Esophagus squamous epithelium (tissue), 5 donors: ENCODE measurements at places on chromosomes 11 and 22. TPM values are rescaled to one million over a fixed set of nuclear protein-coding genes. Genes with fewer than 3 reads are reported as not detected.

Gene CYTH4
- total RNA-seq, result 10.3 TPM

Gene PKP3
- total RNA-seq, result 314 TPM

Gene SORL1
- 6.8 TPM for total RNA-seq

Gene HEPHL1
- total RNA-seq, result 103 TPM

Gene GNG3
- not detected for total RNA-seq

Gene C11orf52
- 4.0 TPM for total RNA-seq

Gene TMA7B
- total RNA-seq, result not detected

Gene SLC22A6
- not detected for total RNA-seq

GRCh38 chr11:20563866-20564265 lies 35.5 kb upstream of the SLC6A5 start:
- no peak for DNase-seq

GRCh38 chr22:49087198-49087597 lies 740.5 kb downstream of the BRD1 start:
- DNase-seq, result no peak

DNA sequence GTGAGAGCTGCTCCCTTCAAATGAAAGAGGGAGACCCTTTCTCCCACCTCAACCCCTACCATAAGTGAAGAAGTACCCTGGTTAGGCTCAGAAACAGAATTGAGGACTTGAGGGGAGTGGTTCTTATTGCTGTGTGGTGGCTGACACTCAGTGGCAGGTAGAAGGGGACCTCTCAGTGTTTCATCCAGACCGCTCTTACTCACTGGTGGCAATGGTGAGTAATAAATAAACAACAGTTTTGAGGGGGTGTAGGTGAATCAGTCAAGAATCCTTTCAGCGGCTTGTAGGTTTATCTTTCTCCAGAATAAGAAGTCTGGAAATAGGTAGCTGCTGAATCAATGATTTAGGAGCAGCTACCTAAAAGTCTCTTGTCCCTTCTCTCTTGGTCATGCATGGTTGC lies 403.4 kb upstream of the B3GAT1 start:
- DNase-seq, result no peak

DNA sequence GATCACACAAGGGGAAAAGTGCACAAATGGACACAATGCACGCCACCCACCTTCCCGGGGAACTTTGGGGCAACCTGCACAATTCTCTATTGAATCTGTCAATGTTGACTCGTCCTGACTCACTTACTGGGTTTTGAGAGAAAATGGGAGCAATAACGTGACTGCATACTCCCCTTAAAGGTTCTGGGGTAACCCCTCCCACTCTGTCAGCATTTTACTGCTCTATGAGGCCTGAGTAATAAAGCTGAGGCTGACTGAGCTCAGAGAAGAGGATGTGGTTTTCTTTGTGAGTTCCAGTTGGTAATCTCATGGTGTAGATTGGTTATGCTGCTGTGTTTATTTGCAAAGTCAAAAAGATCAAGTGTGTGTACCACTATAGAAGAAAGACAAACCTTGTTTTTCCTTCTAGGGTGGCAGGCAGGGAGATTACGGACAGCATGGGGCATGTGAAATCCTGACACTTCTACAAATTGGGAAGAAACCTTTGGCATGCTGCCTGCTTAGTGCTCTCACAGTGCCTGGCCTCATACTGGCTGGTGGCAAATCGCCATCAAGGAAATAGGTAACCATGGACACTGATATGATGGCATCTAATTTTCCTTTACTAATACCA lies 16.1 kb upstream of the APOA1 start:
- no peak for DNase-seq

GRCh38 chr11:123526027-123526805 lies 96.1 kb downstream of the GRAMD1B start:
- DNase-seq, result no peak

- no peak for DNase-seq
These were observed 31.7 kb downstream of the DCDC1 start for GRCh38 chr11:31337806-31338205.

DNA sequence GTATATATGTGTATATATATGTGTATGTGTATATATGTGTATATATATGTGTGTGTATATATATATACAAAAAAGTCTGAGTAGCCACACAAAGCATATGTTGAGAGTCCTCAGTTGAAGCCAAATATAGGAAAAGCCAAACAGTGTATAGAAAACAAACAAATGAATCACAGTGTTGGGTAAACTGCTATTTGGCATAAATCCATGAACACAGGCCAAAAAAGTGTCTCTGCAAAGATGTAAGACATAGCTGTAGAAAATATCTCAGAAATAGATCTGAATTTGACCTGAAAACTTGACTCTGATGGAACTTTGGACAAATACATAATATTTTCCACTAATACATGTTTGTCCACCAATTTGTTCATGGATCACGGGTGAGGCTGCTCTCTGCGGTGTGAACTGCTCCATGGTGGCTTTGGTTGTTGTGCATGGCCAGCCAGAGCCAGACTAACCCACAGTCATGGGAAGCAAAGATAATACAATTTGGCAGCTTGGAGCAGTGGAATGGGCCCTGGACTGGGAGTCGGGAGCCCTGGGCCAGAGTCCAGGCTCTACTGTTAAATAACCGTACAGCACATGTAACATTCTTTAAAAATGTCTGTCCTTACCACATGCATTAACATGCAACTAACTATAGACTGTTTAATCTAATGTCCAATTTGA lies 76.9 kb upstream of the EED start:
- DNase-seq, result no peak

DNA sequence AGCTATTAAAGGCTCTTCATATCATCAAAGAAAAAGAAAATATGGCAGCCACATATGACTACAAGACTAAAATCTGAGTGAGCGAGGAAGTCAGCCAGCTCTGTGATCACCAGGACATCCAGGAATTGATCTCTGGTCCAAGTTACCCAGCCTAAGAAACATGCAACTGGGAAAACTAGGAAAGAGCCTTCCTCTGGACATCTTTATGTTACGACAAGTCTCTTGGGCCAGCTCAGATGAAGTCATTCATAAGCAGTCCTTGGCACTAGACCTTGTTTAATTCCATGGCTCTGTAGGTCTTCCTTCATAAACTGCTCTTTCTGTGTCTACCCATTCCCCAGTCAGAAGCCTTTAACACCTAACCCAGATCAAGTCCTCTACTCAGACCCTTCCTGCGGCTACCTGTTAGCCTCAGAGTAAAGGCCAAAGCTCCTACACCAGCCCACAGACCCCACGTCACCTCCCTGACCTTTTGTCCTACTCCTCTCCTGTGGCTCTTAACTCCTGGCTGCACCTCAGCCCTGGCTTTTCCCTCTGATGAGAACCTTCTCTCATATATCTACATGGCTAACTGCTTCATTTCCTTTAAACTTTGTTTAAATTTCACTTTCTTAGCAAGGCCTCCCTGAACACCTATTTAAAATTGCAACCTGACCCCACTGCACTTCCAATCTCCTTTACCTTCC lies 134.0 kb downstream of the KIF18A start:
- no peak for DNase-seq

DNA sequence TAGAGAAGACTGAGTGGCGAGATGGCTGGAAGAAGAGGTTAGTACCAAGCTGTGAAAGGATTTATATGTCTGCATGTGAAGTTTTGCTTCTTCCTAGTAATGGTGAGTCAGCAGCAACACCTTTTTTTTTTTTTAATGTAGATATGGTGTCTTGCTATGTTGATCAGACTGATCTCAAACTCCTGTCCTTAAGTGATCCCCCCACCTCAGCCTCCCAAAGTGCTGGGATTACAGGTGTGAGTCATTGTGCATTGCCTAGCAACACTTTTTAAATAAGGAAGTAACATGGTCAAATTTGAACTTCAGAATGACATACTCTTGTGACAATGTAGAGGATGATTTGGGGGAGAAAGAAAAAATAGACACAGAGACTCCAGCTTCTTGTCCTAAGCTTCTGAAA lies 6.5 kb upstream of the CSTPP1 start:
- DNase-seq, result no peak

- DNase-seq, result no peak
These were observed 3.3 kb upstream of the RCN1 start for GRCh38 chr11:32087597-32087996.

DNA sequence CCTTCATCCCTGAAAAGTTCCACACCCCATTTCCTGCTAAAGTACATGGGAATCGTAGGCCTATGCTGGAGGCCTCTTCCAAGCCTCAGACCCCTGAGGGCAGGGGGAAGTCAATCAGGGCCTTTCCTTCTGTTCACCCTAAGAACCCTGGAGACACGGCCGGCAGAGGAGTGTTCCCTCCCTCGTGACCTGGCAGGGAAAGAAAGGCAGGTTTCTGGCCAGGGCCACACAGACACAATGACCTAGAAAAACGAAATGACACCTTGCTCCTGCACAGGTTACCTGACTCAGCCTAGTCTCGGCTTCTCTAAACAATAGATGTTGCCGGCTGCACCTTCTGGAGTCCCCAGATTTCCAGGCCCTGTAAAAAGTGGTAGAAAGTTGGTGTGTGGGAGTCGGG lies 60.6 kb upstream of the CADM1 start:
- no peak for DNase-seq

DNA sequence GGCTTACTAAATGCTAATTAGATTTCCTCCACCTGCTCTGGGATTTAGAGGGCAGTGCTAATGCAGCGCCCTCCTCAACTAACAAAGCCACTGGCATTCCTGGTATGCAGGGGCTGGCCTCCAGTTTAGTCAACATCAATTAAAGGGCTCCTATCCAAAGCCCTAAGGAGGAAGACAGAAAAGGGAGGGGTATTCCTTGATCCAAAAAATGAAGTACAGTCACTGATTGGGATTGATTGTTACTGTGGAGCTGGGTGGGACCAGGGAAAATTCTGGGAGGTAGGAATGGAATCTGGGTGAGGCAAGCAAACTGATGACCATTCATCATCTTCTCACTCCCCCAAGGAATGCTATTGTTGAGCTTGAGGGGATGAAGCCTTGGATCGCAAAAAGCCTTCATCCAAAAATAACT lies 52.2 kb downstream of the GAB2 start:
- DNase-seq, result no peak

DNA sequence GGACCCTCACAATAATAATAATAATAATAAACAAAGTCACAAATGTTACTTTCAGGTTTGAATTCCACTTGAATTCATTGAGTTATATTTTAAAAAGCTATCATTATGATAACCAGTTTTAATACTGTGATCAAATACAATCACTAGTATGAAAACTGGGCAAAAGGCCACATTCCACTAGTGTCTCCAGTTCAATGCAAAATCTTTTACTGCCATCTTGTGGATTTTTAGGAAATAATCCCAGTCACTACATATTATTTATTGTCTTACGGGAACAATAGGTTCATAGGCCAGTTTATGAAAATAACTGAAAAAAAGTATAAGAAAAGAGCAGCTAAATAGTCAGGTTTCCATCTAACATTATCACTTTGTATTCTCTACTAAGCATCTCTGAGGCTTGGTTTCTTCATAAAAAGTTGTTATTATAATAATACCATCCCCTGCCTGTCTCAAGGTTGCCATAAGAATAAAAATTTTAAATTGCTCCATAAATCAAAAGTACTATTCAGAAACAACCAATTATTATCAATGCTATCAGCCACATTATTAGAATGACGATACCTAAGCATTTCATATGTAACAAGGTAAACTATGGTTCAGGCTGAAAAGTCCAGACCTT lies 533.9 kb upstream of the CCDC90B start:
- no peak for DNase-seq

GRCh38 chr11:92596596-92597317 lies 372.1 kb downstream of the FAT3 start:
- DNase-seq, result no peak

DNA sequence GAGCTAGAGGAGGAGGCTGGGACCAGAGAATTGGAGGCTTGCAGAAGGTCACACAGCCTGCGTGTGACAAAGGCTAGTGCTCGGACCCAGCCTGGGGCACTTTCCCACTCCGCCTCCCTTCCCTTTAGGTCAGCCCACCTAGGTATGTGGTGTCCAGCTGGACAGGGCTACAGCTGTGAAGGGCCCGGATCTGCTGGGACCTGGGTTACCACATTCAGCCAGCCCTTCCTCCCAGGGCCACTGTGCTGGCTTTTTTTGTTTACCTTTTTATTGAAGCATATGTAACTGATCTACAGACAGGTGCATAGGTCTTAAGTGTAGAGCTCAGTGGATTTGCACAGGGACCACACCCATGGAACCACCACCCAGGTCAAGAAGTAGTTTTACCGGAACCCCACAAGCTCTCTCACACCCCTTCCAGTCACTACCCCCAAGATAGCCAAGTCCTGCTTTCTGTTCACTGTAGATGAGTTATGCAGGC lies 8.7 kb downstream of the CAPN5 start:
- no peak for DNase-seq

DNA sequence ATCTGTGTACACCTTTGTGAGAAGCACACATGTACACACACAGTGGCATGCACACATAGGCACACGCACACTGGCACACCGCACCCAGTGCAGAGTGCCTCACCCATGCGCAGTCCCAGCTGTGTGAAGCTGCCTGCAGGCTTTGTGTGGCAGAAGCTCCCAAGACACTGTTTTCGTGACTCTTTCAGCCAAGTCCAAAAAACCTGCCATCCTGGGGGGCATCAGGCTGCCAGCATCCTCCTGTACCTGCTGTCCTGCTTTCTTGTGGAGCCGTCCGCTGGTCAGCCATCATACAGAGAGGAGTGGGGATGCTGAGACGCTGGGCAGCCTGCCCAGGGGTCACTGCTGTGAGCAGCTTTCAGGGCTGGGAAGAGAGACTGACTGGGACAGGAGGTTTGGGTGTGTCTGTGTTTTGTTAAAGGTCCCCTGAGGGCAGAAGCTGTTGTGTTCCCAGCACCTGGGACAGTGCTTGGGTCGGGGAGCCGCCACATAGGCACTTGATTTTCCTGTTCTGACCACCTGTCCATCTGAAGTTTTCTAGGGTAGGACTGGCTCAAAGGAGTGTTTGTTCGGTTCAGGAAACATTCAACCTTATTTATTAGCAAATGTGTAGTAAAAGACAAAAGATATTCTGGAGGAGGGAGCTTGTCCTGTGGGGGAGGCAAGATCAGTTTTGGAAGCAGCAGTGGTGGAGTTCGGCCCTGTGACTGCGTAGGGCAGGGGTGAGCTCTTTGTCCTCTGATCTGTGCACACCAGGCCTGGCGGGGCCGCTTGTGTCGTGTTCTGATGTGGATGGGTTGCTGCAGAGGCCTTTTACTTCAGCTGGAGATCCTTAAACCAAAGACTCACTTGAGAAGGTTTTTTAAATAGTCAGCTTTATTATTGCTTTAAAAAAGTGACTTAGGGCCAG lies 29.7 kb downstream of the AP2A2 start:
- DNase-seq, result no peak

GRCh38 chr22:19357270-19358105 lies 66.0 kb upstream of the CLTCL1 start:
- DNase-seq, result no peak

- DNase-seq, result no peak
These were observed 122.1 kb downstream of the BCR start for GRCh38 chr22:23302171-23303002.

GRCh38 chr11:2328656-2329354 lies 27.0 kb downstream of the TSPAN32 start:
- no peak for DNase-seq

DNA sequence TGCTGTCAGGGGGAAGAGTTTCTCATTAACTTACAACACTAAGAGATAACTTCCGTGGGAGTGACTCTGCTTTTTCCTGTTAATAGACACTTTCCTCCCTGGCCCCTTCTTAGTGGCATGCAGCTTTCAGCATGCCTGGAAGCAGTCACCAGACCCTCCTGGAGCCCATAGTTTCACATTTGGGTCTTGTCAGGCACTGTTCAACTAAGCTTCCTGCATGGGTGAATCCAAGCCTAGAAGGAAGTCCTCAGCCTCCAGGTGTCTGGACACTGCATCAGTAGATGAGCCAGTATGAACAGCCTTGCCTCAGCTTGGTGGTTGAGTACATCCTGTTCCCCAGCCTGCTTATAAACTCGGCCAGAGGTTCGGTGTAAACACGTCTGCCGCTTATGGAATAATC lies 68.1 kb downstream of the PPP6R3 start:
- no peak for DNase-seq

- no peak for DNase-seq
These were observed 138.3 kb downstream of the SNX19 start for GRCh38 chr11:130778026-130778425.
